ENCODE measurements at places on chromosomes 1 and 21.

GRCh38 chr21:43287111-43287760 lies 118.4 kb downstream of the CRYAA start:
- DNase-seq = peak; percentile 73

GRCh38 chr1:93078203-93078602 lies 880 bp upstream of the MTF2 start:
- no peak for DNase-seq

- DNase-seq = no peak
These were observed 38.5 kb downstream of the DISC1 start for GRCh38 chr1:231665101-231665500.

- no peak for DNase-seq
These were observed 618 bp upstream of the FOXD3 start for GRCh38 chr1:63321785-63322113.

DNA sequence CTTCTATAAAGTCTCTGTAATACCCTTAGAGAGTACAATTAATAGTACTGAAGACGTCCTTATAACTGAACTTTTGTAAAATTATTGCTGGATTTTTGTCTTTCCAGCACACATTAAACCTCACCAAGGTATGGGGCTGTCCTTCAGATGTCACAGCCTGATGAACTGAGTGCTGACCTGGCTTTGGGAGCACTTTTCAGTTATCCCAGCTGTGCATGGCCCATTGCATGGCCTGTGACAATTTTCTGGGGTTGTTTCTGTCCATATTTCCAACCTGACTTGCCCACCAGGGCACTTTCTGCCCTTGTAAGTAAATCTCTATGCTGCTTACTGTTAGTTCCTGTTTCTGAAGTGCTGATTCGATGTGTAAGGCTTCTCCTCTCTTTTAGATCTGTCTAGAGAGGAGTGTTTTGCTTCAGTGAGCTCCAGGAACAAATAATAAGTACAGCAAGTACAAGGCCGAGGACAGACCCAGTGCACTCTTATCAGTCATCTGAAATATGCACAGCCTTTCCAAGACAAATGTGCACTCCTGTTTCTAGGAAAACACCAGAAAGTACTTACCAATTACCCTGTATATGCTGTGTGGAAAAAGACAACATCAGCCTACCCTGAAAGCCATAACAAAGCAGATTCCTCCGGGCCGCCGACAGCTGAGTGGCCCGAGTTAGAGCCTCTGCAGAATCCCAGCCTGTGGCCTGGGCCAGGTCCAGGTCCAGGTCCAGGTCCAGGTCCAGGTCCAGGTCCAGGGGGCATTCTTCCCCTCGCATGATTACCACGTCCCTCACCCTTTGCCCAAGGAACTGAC lies 121.7 kb downstream of the DHRS3 start:
- no peak for DNase-seq

DNA sequence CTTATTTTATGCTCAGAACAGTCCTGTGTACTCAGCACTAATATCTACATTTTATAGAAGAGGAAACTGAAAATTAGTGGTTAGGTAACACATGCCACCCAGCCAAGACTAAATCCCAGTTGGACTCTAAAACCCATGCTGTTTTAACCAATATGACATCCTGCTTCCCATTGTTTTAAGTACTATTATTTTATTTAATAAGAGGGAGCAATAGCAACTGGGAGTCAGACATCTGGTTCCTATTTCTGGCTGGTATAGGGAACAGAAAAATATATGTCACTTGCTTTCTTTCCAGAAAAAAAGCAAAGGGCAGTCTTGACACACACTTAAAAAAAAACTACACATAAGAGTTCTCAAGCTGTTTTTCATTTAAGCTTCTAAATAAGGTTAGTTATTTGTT lies 11.9 kb downstream of the KLHL12 start:
- DNase-seq = no peak

DNA sequence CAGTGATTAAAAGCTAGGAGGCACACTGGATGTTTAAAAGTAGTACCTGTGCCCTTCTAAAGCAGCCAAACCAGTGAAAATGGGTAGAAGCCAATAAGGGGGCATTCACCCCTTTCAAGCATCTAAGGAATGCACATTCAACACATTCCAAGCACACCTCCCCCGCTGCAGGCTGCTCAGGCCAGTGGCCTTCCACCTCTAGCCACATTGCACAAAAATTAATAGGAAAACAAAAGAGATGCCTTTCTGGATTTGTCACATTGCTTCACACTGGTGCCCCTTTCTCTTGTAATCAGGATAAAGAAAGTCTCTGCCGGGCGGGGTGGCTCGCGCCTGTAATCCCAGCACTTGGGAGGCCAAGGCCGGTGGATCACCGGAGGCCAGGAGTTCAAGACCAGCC lies 834.0 kb downstream of the USP25 start:
- no peak for DNase-seq

GRCh38 chr1:16184557-16185303 lies 27.7 kb downstream of the ARHGEF19 start:
- DNase-seq = no peak

- no peak for DNase-seq
These were observed 186.5 kb upstream of the CTTNBP2NL start for GRCh38 chr1:112209493-112209892.

- no peak for DNase-seq
These were observed 7.7 kb downstream of the NTRK1 start for GRCh38 chr1:156868341-156868740.

DNA sequence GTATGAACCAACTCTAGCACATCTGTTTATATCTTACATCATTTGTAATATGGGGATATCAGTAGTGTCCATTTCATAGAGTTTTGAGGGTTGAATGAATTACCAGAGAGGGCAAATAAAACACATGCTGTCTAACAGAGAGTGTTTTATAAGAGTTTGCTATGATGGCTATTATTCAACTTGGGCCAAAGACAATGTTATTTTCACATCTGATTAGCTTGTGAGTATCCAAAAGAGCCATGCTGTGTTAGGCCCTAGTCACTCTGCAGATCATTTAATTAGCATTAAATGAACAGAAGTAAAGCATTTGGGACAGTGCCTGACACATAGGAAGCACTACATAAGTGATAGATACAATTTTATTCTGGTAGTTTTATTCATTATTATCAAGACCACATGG lies 4.2 kb upstream of the RNF11 start:
- DNase-seq = no peak

DNA sequence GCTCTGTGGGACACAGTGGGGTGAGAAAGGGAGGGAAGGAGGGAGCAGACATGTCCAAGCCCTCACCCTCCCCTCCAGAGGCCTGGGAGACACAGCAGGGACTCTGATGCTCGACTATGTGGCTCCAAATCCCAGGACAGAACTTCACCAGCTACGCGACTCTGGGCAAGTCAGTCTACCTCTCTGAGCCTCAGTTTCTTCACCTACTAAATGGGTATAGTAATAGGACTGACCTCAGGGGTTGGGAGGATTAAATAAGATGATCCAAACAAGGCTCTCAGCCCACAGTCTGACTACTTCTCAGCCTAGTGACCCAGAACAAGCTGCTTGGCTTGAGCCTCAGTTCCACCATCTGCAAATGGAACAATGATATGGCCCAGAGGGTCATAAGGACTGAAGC lies 19.6 kb downstream of the SDC3 start:
- no peak for DNase-seq

DNA sequence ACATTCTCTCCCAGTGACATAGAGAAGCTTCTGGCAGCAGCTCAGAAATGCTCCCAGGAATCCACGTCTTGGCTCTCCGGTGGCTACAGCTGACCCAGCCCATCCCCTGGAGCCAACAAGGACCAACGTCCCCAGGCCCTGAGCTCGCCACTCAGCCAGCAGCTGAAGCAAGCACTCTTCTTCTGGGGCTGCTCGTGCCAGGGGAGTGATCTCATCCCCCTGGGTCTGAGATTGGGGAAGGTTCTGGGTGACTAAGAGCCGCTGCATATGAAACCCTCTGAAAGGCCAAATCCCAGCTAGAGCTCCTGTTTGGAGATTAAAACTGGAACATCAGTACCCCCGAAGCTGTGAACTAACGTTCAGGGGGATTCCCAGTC lies 487.9 kb downstream of the NPHP4 start:
- no peak for DNase-seq

DNA sequence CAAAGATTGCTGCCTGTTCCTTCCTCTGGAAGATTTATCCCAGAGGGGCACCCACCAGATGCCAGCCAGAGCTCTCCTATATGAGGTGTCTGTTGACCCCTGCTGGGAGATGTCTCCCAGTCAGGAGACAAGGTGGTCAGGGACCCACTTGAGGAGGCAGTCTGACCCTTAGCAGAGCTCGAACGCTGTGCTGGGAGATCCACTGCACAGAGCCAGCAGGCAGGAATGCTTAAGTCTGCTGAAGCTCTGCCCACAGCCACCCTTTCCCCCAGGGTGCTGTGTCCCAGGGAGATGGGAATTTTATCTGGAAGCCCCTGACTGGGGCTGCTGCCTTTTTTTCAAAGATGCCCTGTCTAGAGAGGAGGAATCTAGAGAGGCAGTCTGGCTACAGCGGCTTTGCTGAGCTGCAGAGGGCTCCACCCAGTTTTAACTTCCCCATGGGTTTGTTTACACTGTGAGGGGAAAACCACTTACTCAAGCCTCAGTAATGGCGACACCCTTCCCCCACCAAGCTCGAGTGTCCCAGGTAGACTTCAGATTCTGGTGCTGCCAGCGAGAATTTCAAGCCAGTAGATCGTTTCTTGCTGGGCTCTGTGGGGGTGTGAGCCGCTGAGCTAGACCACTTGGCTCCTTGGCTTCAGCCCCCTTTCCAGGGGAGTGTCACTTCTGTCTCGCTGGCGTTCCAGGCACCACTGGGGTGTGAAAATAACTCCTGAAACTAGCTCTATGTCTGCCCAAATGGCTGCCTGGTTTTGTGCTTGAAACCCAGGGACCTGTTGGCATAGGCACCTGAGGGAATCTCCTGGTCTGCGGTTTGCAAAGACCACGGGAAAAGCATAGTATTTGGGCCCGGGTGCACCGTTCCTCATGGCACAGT lies 51.1 kb upstream of the PDC start:
- DNase-seq = no peak

- no peak for DNase-seq
These were observed 313.4 kb downstream of the CAMTA1 start for GRCh38 chr1:7098641-7099040.

DNA sequence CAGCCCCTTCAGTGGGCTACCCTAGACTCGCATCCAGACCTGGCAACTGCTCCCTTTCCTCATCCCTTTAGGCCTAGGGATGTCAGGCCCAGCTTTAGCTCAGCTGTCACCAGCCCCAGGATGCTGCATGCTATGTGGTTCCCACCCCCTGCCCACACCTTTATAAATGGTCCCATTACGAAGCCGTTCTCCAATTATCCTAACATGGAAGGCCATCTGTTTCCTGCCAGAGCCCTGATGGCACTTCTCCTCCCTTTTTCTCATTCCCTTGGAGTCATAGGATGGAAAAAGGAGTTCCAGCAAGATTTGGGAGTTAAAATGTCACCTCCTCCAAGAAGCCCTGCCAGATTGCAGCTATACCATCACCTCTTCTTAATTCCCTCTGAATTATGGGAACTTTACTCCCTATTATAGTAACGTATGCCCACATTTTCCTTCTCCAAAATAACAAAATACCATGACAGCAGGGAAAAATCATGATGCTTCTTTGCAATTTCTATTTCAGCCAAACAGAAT lies 205.0 kb upstream of the GRIK3 start:
- DNase-seq = no peak

- DNase-seq = no peak
These were observed 23.6 kb upstream of the MARK1 start for GRCh38 chr1:220504329-220504728.

- no peak for DNase-seq
These were observed 16.8 kb downstream of the PLXNA2 start for GRCh38 chr1:208227366-208227765.

DNA sequence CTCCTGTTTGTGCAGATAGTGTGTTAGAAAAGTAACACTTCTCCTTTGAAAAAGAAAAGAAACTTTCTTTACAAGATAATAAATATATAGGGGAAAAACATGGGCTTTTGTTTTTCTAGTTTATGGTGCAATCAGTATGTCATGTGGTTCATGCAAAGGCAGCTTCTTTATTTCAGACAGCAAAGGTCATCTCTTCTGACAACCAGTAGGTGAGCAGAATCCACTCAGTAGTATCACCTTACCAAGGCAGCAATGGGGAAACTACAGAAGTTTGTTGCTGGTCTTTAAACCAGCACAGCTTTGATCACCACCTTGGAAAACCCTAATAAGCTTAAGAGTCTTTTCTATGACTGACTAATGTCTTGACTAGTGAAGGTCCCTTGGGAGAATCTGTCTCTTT lies 13.0 kb upstream of the SAMSN1 start:
- no peak for DNase-seq

GRCh38 chr1:150146849-150147542 lies 2.7 kb upstream of the PLEKHO1 start:
- DNase-seq = no peak

- no peak for DNase-seq
These were observed 19.0 kb downstream of the MPZ start for GRCh38 chr1:161290779-161291178.

- no peak for DNase-seq
These were observed 39.3 kb downstream of the AGPAT3 start for GRCh38 chr21:43904331-43904781.

DNA sequence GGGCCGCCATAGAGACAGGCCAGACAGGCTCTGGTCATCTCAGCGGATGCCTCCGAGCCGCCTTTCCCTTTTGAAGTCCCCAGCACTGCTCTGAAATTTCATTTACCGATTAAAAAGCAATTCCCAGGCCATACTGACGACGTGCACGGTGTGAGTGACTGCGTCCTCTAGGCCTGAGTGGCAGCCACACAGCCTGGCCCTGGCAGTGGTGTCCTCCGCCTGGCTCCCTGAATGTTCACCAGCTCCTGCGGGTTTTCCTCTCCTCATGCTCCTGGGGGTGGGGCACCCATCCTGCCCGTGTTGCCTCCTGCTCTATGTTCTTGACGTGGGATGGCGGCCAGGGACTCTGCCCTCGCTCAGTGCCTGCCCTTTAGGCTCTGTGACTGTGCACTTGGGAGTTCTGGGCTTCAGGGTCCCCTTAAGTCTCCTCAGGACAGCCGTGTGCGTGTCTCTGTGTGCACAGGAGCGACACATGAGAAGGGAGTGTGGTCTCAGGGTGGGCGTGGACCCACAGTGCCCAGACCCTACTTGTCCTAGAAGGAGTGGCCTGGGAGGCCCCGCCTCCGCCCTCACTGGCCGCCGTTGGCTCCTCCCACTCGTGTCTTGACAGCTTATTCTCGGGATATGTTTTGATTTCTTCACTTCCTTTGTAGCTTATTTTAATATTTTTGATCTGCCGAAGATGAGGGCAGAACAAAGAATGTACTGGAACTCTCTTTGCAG lies 3.6 kb downstream of the SKI start:
- no peak for DNase-seq

- DNase-seq = peak; percentile 81
These were observed 1350.4 kb downstream of the AMY1C start for GRCh38 chr1:105100102-105100501.

- DNase-seq = no peak
These were observed 2.3 kb upstream of the KRTAP10-7 start for GRCh38 chr21:44598061-44598460.

GRCh38 chr1:53303726-53304515 lies 23.9 kb downstream of the LRP8 start:
- DNase-seq = peak; percentile 15

GRCh38 chr1:150577557-150578271 lies 1.7 kb downstream of the MCL1 start:
- DNase-seq = peak; percentile 43

GRCh38 chr21:39441502-39442475 lies 3.8 kb downstream of the LCA5L start:
- peak; percentile 62 for DNase-seq

GRCh38 chr1:180080439-180080838 lies 74.2 kb upstream of the QSOX1 start:
- DNase-seq = no peak

- no peak for DNase-seq
These were observed 32.8 kb upstream of the RUNX1 start for GRCh38 chr21:35081861-35082260.
